Activated CD4-positive, alpha-beta T cell treated with anti-CD3 and anti-CD28 coated beads, Interleukin-2, amount 50 U/mL, for 48 hours (primary cell): ENCODE measurements at places on chromosomes 5 and 9.

DNA sequence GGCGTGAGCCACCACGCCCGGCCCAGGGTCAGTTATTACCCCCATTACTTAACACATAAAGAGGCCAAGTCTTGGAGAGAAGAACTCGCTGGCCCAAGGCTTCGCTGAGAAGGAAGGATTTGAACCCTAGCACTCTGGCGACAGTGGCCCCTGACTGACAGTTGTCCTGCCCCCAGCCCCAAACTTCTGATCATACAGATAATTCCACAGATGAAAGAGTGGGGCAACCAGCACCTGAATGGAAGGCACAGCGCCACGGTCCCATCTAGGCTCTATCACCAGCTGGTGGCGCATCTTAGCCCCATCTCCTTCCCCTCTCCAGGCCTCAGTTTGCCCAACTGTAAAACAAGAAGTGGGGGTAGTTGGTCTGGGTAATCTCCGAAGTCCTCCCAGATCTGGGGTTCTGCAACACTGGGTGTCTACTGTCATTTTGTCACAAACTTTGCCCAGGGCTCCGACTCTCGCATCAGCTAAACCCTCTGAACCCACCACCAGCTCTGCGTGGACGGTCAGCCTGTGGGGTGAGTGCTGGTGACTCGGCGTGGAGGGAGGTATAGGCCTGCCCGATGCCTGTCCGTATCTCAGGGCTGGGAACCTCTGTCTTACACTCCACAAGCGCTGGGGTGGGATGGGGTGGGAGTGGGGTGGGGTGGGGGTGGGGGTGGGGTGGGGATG, 209.3 kb downstream of the C9orf50 start:
- DNase-seq, result no peak

GRCh38 chr5:6527749-6528455, 79.2 kb downstream of the UBE2QL1 start:
- DNase-seq, result no peak

GRCh38 chr9:126395439-126396212, 69.0 kb downstream of the MVB12B start:
- DNase-seq, result no peak

DNA sequence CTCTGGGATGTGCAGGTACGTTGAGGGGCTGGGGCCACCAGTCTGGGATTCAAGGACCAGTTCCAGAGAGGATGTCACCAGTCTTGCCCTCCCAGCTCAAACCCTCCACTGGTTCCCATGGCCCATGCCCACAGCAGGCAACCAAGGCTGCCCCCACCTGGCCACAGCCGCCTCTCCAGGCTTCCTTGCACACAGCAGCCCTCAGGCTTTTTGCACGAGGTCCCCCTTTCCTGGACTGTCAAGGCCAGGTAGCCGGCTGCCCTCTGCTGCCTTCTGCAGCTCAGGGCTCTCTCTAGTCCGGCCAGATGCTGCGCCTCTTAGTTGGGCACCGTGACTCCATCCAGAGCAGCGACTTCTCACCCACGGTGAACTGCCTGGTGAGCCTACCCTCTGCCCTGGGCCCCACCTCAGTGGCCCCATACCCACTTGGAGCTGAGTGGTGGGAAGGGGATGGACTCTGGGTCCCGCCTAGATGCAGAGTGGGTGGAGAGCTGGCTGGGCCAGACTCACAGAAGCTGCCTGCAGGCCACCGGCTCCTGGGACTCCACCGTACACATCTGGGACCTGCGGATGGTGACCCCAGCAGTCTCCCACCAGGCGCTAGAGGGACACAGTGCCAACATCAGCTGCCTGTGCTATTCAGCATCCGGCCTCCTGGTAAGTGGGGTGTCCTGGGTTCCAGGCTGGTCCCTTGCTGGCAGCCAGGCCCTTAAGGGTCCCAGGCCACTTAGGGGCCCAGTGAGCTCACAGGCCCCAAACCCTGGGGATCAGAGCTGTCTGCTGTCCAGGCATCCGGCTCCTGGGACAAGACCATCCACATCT, 2.9 kb downstream of the WDR38 start:
- DNase-seq, result peak; percentile 53

GRCh38 chr9:98484162-98484561, 224.6 kb downstream of the GABBR2 start:
- no peak for DNase-seq

- no peak for DNase-seq
Measured at GRCh38 chr5:176716320-176716719, 69.0 kb downstream of the TSPAN17 start.

DNA sequence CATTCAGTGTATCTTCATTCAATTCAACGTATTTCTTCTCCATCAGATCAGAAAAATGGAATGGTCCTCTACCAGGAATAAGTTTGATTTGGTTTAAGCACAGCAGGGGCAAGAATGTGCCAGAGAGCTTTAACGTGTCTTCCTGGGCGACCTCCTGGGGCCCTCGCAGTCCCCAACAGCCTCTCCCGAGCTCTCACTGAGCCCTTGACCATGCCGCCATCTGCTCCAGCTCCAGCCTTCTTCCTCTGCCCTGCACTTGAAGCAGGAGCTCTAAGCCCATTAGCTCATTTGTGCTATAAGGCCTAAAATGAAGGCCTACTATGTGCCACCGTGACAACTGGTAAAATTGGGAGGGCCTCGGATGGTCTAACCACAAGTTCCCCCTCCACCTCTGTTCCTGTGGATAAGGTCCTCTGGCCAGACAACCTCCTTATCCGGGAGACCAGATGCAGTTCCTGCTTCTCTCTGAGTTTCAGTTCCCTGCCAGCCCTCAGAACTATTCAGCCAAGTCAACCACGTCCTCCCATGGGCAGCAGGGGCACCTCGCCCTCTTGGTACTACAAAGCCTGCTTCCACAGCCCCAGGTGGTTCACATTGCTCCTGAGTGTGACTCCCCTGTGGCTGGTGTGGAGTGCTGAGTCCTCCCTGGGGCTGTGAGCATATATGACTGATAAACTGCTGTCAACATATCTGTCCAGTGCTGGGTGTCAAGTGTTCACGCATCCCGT, 35.8 kb downstream of the C5orf15 start:
- no peak for DNase-seq

- DNase-seq, result no peak
Measured at GRCh38 chr9:34254966-34255825, 73.9 kb downstream of the KIF24 start.

GRCh38 chr5:35120715-35121114, 73.0 kb upstream of the AGXT2 start:
- DNase-seq, result no peak

GRCh38 chr9:102000956-102001355, 262.5 kb upstream of the GRIN3A start:
- no peak for DNase-seq

DNA sequence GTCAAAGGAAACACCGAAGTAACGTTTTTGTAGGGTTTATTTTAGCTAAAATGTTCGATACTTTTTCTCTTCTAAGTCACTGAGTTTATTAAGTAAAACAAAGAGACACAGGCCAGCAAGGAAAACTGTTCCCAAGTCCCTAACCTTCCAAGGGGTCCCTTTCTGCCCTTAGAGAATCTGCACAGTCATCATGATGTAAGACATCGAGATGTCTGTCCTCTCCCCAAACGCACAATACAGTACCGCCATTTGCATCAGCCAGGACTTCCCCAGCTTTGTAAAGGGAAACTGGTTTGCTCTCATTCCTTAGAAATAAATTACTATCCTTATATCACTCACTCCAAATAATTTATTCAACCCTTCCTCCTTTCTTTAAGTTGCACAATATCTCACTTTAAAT, 89.3 kb downstream of the MARCHF11 start:
- no peak for DNase-seq

- no peak for DNase-seq
Measured at GRCh38 chr9:76626980-76627379, 137.3 kb upstream of the PCA3 start.

DNA sequence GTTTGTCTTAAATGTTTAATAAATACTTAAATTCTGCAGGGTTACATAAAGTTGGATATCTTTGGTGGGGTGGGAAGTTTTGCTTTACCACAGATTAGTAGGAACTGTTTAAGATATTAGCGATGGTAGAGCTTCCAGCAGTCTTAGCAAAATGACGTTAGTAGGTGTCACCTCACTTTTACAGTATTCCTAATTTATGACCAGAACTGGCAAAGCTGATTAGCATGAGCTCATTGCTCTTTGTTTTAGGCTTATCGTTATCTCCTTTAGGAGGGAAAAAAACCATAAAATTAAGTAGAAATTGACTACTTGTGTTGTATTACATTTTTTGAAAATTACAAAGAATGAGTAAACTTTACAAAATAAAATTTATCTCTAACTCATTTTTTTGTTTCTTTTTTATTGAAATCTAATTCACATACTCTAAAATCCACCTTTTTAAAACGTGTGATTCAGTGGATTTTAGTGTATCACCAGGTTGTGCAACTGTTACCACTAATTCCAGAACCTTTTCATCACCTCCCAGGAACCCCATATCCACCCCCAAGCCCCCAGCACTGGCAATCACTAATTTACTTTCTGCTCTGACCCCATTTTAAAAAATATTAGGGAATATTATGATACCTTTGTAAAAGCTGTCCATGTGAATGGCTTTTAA, 129.5 kb downstream of the TRIO start:
- DNase-seq, result no peak

GRCh38 chr5:154163327-154164248, 26.9 kb upstream of the GALNT10 start:
- DNase-seq, result no peak

DNA sequence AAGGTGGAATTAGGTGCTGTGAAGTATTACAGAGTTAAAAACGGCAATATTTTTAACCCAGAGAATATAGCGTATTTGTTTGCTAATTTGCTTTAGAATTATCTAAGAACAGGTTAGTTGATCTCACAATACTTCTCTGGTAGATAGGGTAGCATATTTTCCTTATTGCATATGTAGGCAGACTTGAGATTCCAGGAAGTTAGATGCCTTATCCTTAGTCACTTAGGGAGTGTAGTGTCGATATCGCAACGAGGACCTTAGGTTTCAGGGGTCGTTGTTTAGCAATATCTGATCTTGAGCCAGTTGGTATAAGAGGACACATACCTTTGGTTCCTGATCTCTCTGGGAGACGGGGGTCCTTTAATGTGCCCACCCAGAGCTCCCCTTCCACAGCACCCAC, 28.5 kb upstream of the IL6ST start:
- no peak for DNase-seq

GRCh38 chr9:134631881-134632280, 9.7 kb upstream of the COL5A1 start:
- DNase-seq, result no peak

DNA sequence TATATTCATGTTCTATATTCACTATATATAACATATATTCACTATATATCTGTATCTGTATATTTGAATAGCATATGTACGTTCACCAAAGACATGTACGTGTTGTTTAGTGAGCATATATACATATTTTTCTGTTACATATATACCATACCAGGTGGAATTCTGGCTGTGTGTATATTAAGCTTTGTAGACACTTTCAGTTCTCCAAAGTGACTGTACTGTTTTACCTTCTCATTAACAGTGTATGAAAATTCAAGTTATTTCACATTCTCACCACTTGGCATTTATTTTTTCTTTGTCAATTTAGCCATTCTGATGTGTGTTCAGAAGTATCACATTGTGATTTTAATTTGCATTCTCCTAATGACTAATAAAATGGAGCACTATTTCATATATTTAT, 52.2 kb downstream of the DROSHA start:
- DNase-seq, result no peak

- no peak for DNase-seq
Measured at GRCh38 chr9:72415163-72415562, 50.2 kb upstream of the ZFAND5 start.
